ENCODE measurements at places on chromosomes 11 and 22.

DNA sequence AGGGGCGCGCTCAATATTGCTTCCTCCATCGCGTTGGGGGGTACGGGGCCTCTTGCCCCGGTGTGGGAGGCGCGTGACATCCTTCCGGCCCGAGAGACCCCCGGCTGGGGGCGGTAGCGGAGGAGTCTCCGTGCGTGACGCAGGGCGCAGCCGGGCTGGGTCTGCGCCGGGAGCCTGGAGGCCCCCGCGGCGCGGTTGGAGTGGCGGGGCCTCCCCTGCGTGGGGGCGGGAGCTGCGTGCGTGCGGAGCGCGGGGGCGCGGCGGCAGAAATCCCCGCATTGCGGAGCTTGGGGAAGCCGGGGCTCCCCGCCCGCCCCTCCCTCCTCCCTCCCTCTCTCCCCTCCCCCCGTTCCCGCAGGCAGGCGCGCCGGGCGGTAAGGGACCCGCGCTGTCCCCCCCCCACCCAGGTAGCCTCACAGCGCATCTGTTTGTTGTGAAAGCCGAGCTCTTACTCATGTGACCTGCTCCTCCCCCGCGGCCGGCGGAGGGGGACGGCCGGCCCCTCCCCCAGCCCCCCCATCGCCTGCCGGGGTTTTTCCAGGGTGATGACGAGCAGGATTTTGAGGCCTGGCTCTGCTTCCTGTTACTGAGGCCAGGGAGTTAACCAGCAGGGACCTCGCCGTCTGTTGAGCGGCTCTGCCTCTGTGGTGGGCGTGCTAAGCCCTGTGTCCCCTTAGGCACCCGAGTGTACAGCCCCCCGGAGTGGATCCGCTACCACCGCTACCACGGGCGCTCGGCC is 1.6 kb downstream of the PIM3 start:
- DNase-seq: peak; percentile 79

DNA sequence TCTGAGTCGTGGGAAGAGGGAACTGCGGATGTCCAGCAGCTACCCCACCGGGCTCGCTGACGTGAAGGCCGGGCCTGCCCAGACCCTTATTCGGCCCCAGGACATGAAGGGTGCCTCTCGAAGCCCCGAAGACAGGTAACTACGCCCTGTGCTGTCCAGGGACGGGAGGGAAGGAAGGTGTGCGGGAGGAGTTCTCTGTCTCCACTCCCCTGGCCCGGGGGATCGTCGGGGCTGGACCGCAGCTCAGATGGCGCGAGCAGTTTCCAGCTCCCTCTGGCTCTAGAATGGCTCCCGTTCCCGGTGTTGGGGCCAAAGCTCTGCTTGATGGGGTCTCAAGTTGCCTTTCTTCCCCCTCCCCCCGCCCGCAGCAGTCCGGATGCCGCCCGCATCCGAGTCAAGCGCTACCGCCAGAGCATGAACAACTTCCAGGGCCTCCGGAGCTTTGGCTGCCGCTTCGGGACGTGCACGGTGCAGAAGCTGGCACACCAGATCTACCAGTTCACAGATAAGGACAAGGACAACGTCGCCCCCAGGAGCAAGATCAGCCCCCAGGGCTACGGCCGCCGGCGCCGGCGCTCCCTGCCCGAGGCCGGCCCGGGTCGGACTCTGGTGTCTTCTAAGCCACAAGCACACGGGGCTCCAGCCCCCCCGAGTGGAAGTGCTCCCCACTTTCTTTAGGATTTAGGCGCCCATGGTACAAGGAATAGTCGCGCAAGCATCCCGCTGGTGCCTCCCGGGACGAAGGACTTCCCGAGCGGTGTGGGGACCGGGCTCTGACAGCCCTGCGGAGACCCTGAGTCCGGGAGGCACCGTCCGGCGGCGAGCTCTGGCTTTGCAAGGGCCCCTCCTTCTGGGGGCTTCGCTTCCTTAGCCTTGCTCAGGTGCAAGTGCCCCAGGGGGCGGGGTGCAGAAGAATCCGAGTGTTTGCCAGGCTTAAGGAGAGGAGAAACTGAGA is 1.4 kb downstream of the ADM start:
- DNase-seq: no peak

GRCh38 chr11:116033931-116034553 is 529.8 kb upstream of the CADM1 start:
- DNase-seq: no peak

GRCh38 chr11:126742582-126742981 is 258.0 kb downstream of the KIRREL3 start:
- no peak for DNase-seq

- DNase-seq: no peak
Measured at GRCh38 chr11:128830290-128831173, 36.6 kb downstream of the KCNJ1 start.

DNA sequence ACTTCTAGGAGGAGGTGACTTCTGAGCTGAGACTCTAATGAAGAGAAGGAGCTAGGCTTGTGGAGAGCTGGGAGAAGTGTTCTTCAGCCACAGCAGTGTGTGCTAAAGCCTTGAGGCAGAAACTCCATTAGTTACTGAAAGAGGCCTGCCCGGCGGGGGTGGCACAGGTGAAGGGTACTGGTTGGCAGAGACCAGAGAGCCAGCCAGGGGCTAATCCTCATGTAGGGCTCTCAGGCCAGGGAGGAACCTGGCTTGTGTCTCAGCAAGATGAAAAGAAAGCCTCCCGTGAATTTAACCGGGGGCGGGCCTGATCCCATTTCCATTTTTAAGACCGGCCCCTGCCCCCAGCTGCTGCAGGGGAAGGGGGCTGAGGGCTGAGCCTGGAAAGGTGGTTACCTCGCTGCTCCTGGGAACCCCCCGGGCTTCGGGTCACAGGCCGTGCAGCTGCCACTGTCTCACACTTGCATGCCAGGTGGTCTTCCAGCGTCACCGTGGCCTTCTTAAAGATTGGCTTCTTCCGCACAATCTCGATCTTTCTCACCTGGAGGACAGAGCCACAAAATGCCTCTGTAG is 15.0 kb downstream of the PDGFB start:
- no peak for DNase-seq

DNA sequence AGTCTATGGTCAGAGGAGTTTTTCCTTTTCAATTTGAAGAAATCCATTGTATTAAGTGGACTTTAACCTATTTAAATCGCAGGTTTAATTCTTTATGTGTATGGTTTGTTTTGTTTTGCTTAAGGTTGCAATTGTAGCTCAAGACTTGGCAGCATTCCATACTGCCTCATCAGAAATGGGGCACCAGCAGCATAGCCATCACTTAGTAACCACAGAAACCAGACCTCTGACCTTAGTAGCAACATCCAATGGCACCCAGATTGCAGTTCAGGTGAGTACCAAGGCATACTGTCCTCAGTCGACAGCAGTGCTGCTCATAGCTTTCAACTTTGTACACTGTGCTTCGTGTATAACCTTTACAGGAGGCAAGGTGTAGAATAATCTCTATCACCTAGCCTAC is 48.4 kb upstream of the WEE1 start:
- DNase-seq: no peak

GRCh38 chr22:39851606-39852315 is 41.8 kb downstream of the ENTHD1 start:
- DNase-seq: no peak

- DNase-seq: no peak
Measured at GRCh38 chr11:8100605-8101004, 19.6 kb downstream of the TUB start.

DNA sequence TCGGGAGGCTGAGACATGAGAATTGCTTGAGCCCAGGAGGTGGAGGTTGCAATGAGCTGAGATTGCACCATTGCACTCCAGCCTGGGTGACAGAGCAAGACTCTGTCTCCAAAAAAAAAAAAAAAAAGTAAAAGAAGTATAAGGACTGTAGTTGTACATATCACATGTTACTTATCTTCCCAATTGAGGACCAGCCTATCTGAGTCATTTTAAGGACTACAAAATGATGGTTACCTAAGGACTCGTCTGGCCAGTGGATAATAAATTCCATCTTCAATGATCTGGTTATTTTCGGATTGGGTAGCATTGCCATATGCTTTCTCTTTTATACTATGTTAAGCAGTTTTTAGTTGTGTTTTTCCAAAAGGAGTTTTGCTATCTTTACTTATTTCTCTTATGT is 55.3 kb downstream of the PPFIA1 start:
- DNase-seq: no peak

DNA sequence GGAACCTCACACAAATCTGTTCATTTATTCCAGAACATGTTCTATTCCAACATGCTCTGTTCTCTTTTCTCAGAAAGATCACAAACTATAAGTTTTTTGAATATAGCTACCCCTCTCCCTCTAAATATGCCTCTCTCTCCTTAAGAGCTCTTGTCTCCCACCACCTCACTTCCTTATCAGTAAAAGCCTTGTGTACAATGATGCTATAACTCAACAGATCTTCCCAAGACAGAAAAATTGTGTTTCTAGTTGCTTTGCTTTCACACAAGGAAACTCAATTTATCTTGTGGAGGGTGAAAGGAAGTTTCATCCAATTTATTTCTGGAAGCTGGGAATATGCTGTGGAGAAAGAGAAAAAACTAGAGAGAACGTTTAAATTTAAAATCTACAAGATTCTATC is 64.4 kb downstream of the FAM76B start:
- DNase-seq: no peak

- DNase-seq: no peak
Measured at GRCh38 chr11:130675371-130675821, 227.0 kb downstream of the ADAMTS15 start.

GRCh38 chr11:114085965-114086793 is 26.7 kb downstream of the ZBTB16 start:
- no peak for DNase-seq

DNA sequence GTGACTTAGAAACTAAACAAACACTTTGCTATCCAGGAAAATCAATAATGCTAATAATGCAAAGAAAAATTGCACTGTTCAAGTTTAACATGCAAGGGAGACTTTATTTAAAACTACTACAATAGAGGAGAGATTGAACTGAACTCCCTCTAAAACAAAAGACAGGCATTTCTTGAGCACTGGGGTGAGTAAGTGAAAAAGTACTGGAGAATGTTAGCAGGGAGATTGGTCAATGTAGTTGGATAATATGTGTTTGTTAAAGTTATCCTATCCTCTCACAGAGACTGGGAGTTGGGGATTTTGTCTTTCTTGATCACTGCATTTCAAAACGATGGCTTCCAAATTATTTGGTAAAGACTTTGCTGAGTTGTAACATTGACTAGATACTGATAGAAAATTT is 77.6 kb downstream of the LUZP2 start:
- DNase-seq: no peak

DNA sequence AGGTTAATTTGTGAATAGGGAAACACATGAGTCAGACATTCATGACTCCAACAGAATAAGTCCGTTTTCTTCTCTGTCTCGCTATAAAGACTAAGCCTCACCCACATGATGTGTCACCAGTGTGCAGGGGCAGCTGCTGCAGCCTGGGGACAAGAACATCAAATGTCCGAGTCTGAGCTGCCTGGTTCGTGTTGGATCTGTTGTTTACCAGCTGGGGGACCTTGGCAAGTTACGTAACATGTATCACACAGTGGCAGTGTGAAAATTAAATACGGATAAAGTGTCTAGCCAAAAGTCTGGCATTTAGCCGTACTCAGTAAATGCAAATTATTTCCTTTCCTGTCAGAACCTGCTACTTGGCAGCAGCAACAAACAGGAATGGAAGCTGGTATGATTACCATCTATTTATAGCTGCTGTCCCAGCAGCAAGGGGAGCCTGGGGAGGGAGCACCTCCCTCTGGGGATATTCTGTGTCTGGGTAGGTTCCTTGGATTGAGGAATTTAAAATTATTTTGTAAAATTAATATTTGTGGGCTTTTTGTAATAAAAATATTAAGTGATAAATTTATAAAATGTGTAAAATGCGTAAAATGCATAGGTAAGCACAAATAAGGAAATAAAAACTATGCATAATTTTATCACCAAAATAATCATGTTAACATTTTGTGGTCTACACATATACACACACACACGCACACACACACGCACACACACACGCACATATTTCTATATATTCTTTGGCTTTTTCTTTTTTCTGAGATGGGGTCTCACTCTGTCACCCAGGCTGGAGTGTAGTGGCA is 1.3 kb upstream of the CLDN25 start:
- DNase-seq: no peak

Measured in T follicular helper cell (primary cell).